RPMI7951 (cell line): ENCODE measurements at places on chromosomes 6 and 20.

- peak; percentile 21 for DNase-seq
Observed at GRCh38 chr6:109187399-109188114, 92.2 kb downstream of the CEP57L1 start.

GRCh38 chr20:1965520-1966351 is 28.1 kb downstream of the PDYN start:
- DNase-seq, result peak; percentile 58

- no peak for DNase-seq
Observed at GRCh38 chr6:157267109-157267611, 56.2 kb downstream of the TMEM242 start.

DNA sequence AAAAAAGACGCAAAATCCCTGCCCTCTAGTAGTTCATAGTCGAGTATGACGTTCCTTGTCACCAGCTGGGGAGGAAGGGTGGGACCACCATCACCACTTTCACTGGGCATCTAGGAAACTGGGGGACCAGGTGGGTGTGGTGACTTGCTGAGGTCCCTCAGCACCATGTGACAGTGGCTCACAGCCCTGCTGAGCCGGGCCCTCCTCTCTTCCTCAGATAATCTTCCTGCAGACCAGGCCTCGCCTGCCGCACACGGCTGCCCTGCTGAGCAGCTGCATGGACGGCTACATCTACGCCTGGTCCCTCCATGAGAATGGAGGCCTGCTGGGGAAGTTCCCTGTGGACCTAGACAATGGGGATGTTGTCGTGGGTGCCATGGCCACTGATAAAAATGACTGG is 71.5 kb downstream of the EFCAB8 start:
- DNase-seq, result no peak

DNA sequence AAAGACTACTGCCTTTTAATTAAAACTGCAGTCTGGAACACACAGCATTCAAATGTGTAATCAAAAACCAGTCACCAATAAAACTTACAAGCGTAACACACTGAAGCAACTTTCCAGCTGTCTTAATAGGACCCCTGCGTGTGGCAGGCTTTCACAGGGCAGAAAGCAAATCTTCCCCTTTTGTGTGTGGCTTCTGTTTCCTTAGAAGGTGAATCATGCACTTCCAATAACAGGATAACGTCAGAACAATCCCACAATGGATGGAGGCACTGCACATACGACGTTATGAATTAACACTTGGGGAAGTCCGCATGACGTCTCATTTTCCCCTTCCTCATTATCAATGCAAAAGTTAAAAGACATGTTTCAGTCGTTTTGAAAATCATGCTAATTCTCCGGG is 44.8 kb downstream of the INSM1 start:
- DNase-seq, result no peak

- DNase-seq, result no peak
Observed at GRCh38 chr20:50272724-50273446, 82.3 kb downstream of the CEBPB start.
